ENCODE measurements at places on chromosomes 2 and 18.

GRCh38 chr18:59340312-59340711, 18.8 kb downstream of the LMAN1 start:
- no peak for DNase-seq

DNA sequence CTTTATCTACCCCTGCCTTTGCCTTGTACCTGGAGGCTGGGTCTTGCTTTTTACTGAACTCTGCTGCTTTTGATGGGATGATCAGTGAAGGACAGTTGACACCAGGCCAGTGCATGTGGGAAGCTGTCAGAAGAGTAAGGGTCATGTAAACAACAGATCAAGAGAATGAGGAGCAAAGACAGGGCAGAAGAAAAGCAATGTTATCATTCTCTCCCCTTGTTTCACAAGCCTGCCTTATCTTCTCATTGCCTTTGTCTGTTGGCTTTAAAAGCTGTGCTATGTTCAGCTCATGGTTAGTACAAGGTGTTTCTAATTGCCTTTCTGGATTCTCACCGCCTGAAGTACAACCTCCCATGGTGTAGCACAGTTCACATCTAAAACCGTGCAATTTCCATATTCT, 27.6 kb downstream of the LYPD1 start:
- no peak for DNase-seq

DNA sequence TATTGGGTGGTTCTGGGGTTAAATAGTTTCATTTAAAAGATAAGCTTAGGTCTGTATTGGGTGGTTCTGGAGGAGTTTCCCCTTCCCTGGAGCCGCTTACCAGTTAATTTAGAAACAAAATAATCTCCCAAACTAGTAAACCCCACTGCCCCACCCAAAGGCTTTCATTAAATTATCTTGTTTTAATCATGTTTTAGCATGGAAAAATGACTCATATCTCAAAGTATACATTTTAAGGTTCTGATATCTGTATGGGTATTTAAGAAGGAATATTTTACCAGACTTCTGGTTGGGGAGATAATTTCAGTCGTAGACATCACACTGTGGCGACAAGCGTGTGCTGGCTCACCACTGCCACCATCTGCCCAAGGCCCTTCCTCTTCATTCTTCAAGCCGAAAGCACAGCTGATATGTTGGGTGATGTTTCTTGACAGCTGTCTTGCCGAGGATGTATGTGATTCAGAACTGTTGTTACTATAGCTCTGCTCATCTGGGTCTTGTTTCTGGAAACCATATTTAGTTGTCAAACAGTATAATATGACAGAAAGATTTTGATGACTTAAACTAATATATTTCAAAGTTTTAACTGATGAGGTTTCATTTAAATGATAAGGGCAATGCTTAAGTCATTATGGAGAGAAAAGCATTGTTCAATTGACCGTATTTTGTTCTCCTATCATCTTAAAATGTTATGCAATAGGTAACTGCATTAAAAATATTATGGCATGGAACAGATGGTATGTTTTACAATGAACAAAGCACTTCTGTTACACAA, 5.1 kb downstream of the FIGLA start:
- DNase-seq: no peak

DNA sequence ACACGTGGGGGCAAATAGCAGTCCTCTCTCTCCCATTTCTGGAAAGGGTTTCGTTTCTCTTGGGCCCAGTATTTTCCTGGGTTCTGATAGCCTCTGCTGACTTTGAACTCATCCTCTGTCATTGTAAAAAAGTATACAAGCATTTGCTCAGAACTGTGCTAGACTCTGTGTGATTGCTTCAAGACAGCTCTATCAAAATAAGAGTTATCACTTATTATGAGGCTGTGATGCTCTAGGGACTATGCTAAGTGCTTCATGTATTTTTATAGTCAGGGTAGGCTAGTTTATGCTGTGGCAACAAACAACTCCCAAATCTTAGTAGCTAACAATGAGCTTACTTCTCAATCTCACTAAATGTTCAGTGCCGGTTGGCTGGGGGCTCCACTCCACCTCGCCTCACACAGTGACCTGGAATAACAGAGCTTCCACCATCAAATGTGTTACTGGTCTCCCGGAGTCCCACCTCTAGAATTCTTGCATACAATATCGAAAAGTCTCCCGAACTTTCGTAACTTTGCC, 110.8 kb upstream of the CDC42EP3 start:
- DNase-seq: no peak

DNA sequence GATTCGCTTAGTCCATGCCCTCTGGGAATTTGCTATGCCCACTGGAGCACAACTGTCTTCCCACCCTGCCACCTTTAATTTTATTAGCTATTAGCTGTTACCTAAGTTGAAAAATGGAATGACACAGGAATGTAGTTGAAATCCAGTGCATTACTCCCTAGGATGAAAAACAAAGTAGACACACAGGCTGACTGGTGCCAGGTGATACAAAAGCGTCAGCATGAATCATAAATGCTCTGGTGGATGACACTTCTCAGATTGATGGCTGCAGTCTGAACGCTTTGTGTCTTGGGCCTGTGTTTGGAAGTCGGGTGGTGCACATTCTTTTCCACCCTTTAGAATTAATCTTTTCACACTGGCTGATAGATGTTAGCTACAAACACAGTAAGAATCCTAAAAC, 802.0 kb downstream of the DCC start:
- no peak for DNase-seq

DNA sequence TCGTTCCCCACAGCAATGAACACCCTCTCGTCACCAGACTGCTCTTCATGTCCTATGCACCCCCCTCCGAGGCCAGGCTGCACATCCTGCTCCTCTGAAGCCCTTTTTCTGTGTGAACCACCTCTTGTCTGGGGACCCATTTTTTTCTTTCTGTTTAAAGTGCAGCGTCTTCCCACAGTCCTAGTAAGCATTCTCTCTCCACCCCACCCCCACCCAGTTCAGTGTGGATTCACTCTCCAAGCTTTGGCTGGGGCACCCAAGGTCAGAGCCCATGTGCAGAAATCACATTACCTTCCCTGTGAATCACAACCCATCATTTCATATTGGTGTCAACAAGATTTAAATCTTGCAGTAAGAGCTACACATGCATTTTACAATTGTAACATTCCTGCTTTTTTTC, 26.4 kb upstream of the PKDCC start:
- DNase-seq: no peak

DNA sequence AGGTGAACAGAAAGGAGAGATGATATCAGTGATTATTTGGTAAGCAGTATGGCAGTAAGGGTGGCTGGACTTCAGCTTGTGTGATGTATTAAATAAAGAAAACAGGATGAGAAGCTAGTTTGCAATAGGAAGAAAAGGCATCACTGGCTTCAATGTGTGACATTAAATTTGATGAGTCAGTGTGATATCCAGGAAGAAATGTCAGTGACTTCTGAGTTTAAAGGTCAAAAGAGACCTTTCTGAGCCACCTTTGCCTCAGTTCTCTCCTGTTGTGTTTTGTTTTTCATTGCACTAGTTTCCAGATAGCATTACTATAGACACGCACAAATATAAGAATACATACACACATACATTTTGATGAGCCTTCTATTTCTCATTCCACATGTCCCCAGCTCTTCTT, 105.6 kb downstream of the PIGN start:
- DNase-seq: no peak

GRCh38 chr2:36482576-36483214, 115.3 kb downstream of the FEZ2 start:
- no peak for DNase-seq

- no peak for DNase-seq
Measured at GRCh38 chr18:10140461-10141282, 226.9 kb downstream of the VAPA start.

DNA sequence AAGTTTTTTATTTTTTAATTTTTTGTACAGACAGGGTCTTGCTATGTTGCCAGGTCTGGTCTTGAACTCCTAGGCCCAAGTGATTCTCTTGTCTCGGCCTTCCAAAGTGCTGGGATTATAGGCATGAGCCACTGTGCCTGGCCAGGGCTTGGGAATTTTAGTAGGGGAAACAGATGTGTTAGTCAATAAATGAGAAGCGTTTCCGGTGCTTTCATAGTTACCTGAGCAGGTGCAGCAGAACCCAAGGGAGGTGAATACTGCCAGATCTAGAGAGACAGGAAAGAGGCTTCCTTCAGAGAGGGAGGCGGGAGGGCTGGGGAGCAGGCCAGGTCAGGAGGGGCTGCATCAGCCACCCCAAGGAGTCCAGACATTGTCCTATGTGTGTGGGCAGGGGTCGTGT, 30.5 kb upstream of the IMPA2 start:
- no peak for DNase-seq

- no peak for DNase-seq
Measured at GRCh38 chr18:8011361-8011760, 444.2 kb downstream of the PTPRM start.

GRCh38 chr2:159456500-159457426, 159.6 kb downstream of the BAZ2B start:
- DNase-seq: no peak

DNA sequence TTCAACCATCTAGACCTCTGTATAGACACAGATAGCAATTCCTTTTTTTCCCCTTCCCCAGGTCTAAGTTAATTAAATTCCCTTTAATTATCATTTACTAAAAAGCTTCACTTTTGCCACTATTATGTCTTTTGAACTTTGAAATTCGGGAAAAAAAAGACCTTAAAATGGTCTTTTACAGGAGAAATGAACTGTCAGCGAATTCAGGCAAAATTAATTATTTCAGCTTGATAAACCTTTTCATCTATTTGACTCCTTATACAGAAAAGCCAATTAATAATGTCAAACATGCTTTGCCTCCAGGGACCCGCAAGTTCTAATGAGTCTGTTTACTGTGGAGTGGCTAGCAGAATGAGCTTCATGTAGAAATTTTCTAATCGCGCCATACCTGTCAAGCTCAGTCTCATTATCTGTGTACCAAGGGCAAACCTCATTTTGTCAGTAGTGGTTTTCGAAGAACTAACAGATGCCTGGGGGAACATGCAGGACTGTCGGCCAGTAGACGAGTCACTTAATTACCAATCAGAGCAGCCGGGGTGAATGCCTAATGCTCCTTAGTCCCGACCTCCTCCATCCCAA, 287.7 kb downstream of the INSIG2 start:
- no peak for DNase-seq

GRCh38 chr2:113219889-113220641, 46.3 kb downstream of the PSD4 start:
- DNase-seq: no peak

GRCh38 chr18:2236232-2236631, 335.1 kb downstream of the METTL4 start:
- DNase-seq: no peak

- no peak for DNase-seq
Measured at GRCh38 chr2:9089831-9090230, 86.3 kb upstream of the MBOAT2 start.

DNA sequence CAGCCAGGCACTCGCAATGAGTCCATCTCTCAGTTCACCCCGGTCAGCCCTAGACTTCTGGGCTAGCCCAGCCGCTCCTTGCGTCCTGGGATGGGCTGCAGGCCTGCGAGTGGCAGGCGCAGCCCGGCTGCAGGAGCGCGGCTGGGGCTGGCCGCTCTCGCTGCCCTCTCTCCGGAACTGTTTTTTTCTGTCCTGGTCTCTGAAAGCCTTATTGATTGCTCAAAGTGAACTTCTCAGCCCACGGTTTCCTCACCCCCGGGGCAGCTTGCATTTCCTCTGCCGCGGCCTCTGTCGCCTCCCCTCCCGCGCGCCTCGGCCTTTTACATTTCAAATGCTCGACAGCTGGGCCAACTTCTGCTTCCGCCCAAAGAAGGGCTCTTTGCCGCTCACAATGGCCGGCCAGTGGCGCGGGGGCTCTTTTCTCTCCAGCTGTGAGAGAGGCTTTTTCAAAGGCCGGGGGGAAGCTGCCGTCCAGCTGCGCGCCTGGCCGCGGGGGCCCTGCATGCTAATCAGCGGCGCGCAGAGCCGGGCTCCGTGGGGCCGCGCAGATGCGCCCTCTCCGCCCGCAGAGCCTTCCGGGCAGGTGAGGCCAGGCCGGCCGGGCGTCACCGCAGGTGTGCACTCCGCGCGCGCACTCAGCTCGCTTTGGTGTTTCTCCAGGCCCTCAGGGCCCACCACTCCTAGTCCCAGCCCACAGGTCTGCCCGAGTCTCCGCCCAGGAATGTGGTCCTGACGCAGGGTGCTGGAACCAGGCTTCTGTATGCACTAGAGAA, 513.8 kb downstream of the RNF144A start:
- DNase-seq: no peak

GRCh38 chr18:79900610-79901570, 50.6 kb downstream of the SLC66A2 start:
- DNase-seq: no peak

DNA sequence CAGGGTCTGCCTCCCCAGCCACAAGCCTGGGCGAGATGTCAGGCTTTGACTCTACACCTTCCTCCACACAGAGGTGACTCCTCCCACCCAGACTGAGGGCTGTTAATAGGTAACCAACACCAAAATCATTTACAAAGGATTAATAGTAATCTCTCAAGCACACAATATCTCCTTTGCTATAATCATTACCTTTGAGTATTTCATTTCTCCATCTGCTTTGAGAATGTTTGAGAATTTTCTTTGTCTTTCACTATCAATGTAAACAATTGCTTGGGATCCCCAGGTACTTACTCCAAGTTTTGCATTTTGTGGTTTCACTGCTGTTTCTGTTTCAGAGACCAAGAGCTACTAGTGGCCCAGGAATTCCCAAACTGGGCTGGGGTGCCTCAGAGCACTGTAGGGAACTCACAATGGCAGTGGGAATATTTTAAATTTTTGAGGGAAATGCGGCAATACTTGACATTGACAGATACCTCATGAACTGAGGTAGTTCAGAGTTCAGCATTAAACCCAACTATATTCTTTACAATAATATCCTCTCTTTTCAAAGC, 166.4 kb upstream of the MGAT5 start:
- no peak for DNase-seq

DNA sequence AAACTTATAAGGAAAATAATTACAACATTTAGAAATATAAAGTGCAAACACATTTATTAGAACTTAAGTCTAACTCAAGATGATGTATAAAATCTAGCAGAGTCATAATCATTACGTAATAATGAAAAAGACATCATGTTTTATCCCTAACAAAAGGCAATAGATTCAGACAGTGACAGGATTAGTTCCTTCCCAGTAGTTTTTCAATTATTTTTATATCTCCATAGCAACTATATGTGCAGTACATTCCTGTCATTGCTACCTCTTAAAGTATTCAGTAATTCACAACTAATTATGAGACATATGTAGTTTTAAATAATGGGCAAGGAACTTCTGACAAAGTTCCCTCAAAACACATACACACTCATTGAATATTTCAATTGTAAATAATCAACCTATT, 687.9 kb downstream of the CCDC85A start:
- DNase-seq: no peak
